ENCODE measurements at places on chromosomes 5 and 9.

DNA sequence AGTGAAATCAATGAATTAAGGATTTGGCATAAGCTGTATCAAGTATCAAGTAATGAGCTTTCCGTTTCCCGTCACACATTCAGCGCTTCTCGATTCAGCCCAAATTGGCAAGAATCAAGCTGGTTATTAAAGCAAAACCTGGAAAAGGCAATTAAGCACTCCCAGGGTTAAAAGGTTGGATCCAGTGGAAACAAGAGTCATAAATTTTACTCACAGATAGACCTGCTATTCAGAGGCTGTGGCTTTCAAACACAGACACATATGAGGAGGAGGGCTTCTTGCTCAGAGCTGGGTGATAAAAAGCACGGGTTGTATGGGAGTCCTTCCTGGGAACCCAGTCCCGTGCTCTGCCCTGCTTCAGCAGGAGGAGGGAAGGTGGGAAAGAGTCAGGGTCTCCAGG is 112.3 kb upstream of the CXCL14 start:
- no peak for DNase-seq

DNA sequence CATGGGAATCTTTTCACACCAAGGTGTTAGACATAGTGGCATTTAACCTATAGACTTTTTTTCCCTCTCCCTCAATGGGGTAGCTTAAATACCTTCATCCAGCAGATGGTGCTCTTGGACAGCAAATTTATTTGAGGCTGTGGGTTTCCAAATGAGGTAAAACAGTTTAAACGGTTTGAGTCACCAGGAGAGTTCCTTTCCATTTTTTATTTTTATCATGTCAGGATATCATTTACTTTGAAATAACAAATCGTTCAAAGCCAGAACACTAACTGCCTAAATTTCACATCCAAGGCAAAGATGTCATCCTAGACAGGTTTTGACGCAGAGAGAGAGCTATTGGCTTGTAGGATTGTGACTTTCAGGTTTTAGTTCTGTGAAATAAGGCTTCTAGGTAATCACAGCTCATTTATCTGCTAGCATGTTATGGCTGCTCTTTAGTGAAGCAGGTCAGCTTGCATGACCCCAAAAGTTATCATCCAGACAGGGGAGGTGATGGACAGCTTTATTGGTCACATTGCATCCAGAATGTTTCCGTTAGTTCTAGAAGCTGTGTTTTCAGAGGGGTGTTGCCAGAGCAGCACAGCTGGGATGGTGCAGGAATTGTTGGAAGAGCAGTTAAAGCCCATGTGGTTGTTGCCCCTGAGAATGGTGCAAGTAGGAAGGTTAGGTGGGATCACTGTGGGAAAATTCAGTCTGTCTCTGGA is 69.8 kb downstream of the KDM4C start:
- DNase-seq: no peak

DNA sequence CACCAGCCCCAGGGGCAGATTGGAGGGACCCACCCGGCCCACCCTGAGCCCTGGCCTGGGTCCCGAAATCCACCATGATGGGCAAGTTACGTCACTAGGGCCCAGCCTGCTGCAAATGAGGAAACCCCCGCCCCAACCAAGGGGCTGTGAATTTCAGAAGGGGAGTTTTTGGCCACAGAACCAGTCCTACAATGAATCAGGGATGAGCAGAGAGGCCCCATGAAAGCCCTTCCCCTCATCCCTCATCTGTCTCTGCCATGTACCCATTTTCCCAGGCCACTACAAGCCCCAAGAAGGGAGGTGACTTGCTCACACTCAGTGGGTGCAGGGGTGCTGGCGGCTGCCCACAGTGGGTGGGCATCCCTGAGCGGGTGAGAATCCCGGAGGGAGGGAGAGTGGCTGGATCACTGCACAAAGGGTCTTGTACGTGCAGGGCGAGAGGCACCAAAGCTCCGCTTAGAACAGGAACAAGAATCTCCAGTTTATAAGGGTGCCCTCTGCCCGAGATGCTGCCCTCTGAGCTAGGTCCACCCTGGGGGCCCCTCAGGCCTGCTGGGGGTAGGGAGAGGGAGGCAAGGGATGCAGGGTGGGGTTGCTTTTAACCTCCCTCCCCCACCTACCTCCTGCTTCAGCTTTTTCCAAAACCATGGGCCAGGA is 10.4 kb upstream of the TCF7 start:
- DNase-seq: no peak

DNA sequence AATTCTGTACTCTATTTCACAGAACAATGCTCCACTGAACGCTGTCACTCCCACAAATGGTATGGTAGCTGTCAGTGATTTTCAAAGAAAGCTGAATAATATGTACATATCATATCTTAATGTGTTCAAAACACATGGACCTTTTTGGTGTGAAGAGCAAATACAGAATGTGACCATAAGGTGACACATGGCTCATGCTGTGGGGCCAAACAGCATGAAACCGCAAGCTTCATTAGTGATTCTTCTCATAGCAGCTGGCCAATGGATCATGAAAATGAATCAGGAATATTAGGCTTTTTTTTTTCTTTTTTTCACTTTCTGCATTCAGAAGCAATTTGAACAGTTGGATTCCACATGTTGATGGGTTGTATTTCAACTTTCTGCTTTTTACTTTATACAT is 54.9 kb upstream of the CDH9 start:
- no peak for DNase-seq

- DNase-seq: no peak
Observed at GRCh38 chr9:96852676-96853075, 1.6 kb downstream of the ZNF782 start.

DNA sequence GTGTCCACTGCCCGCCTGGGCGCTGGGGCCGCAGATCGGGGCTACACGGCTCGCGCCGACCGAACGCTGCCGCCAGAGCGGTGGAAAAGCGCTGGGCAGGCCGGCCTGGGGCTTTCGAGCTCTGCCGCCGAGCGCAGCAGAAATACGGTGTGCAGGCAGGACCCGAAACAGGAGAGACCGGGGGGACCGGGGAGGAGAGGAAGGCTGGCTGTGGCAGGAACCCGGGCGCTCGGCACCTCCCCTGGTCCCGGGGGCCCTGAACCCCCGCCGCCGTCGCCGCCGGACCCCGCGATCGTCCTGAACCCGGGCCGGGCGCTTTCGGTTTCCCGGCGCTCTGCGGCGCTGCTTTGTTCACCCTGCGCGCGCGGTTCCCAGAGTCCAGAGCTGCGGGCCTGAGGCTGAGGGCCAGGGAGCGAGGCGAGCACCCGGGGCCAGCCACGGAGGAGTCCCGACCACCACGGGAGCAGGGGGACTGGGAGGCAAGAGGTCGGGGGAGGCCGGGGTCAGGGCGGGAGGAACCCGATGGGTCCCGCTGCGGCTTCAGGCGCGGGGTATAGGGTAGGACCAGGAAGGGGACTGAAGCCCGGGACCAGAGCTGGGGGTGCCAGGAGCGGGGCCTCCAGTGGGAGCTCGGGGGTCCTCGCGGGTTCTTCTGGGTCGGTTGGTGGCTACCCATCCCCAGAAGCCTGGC is 12.0 kb downstream of the IRX2 start:
- DNase-seq: peak; percentile 61

DNA sequence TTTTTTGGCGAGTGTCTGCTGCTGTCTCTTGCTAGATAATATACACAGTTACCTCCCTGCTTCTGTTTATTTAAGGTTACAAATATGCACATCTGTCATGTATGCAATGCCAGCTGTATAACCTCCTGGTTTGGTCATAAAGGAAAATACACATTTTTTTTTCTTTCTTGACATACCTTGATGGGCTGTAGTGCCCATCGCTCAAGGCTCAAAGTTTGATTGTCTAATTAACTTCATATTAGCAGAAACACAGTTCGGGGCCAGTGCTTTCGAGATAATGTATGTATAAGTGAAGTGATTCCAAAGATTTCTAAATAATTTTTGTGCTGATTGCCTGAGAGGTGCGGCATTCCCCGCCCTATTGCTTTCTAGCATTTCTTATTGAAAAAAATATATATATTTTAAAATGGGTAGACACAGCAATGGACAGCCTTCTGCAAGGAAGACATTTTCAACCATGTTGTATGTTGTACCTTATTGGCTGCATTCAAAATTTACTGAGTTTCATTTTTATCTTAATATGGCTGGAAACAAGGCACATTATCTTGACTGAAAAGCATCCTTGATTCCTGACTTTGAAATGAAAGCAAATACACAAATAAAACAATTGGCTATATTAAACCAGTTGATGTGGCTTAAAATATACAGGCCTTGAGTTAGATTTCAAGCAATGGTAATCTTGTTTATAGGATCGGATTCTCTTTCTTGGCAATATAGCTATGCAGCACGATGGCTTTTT is 206.2 kb downstream of the MEF2C start:
- DNase-seq: no peak

DNA sequence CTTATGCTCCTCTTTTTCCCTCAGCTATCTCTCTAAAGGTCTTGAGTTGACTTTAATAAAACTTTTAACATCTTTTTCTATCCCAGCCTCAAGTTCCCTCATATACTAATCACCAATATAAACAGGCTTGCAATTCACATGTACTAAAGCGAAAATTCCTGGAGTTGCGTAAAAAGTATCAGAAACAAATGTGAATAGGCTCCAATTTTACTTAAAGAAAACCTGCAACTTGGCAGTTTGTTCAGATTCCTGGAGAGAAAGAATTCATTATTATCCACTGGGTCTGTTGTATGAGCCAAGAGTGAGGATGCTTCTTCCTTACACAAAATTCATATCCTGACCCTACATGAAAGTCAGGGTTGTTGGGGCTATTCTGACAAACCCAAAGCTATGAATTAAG is 384.2 kb downstream of the DTWD2 start:
- no peak for DNase-seq

DNA sequence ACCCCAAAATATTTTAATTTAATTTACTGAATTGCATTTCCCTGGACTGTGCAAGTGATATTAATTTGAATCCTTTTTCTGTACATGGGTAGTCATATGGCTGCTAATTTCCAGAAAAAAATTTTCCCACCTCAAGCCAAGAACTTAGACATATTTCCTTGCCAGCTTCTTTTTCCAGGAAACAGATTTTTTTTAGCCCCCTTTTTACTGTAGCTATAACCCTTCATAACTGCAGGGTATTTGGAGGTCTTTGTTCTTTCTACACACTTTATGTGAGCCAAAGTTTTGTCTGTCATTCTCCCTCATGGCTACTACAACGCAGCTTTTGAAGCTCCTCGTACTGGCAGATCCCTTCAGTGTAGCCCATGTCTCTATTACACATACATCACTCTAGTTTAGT is 261.2 kb upstream of the PIK3R1 start:
- DNase-seq: no peak

DNA sequence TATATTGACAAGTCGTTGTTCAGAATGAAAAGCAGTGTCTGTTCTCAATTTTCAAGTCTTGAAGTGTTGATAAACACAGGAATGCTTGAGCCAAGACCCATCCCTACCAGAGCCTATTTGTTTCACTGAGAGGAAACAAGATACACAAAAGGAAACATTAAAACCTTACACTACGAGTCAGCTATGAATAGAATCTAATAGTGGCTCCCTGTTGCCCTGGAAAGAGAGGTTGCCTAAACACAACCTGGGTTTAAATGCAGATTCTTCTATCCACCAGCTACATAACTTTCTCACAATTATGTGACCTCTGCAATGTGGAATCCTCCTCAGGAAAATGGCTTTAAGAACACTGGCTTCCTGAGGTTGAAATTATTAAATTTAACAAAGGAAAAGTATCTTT is 29.1 kb upstream of the BNC2 start:
- DNase-seq: no peak

GRCh38 chr5:1343315-1343751 is 1.6 kb downstream of the CLPTM1L start:
- no peak for DNase-seq

- DNase-seq: no peak
Observed at GRCh38 chr5:90201923-90202322, 207.6 kb downstream of the CETN3 start.

DNA sequence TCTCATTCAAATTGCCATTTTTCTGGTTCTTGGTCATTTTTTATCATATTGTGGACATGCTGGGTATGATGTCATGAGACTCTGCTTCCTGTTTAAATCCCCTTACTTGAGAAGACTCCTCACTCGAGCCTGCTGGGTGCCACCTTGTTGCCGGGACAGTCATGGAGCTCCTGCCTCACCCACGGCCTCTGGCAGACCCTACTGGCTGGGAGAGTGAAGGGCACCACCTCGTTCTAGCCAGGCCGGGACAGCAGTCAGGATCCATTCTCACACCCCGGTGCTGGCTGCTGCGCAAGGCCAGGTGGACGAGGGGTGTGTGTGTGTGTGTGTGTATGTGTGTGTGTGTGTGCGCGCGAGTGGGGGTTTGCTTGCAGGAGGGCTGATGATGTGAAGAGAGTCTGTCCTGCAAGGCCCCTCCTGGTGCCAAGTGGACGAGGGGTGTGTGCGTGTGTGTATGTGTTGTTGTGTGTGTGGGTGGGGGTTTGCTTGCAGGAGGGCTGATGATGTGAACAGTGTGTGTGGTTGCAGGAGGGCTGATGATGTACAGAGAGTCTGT is 4.4 kb downstream of the CEP72 start:
- DNase-seq: peak; percentile 68

DNA sequence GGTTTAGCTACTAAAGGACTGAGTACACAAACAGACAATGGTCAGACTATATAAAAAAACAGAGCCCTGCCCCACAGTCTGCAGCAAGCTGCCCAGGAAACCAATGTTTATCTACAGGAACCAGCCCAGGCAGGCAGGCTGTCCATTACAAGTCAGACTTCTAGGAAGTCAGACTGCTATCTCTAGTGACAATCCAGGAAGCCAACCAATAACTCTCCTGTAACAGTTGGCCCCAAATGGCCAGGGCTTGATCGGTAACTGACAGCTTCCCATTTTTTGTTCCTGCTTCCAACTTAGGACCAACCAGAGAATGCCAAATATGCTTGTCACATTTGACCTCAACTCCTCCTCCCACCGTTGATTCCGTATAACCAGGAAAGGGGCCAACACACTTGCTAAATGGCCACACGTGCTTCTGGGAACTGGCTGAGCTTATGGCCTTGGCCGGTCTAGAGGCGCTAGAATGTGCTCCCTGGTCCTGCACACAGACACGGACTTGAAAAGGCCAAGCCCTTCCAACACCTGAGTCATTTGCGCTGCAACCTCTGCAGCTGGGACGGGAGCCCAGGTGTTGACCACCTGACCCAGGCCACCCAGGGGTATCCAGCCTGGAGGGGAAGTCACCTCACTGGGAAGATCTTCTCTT is 79.6 kb upstream of the CDK20 start:
- DNase-seq: no peak

- no peak for DNase-seq
Observed at GRCh38 chr9:129333617-129334104, 155.6 kb upstream of the IER5L start.

GRCh38 chr9:93978551-93978950 is 23.4 kb upstream of the BARX1 start:
- no peak for DNase-seq

DNA sequence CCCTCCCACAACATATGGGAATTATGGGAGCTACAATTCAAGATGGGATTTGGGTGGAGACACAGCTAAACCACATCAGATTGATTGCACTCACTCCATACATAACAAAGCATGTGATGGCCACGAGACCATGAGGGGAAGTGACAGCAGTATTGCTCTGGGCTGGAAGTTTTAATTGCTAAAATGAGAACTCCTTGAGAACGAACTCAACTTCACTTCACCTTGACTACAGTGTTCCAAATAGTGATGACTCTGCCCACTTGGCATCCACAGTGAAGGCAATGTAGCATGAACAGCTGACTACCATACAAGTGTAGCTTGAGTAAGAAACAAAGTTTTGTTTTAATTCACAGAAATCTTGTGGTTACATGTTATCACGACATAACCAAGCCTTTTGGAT is 739 bp upstream of the SPINK7 start:
- DNase-seq: no peak

GRCh38 chr5:140351609-140352334 is 5.4 kb upstream of the HBEGF start:
- DNase-seq: no peak
